Cerebellum (tissue), 4 donors: ENCODE measurements at places on chromosomes 6 and 20.
A peak's percentile ranks its signal among the peaks of the same experiment; 100 is the strongest.

DNA sequence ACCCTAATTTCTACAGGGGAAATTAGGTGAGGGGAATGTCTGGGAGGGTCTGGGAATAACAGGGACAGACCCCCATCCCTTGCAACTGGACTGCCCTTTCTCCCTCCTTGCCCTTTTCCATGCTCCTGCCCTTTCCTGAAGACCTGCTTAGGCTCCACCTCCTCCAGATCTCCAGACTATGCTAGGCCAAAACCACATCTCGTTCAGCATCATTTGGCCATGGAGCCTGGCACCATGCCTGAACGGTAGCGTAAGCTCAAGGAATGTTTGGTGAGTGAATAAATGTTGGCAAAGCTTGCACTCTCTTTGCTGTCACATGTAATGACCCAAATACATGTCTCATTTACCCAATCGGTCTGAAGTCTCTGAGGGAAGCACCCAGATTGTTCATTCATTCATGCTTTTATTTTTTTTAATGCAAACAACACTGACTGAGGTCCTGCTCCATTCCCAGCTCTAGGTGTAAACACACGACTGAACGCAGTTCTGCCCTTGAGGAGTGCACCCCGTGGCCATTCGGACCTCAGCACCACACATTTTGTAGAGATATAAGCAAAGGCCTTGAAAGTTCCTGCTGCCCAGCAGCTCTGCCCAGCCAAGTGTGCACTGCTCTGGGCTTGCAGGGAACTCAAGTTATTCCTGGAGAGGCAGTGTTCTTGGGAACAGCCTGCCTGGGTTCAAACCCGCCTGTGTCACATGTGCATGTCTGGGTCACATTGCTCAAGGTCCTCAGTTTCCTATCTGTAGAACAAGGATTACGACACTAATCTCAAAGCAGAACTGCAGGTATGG is 1.1 kb upstream of the GRM4 start:
- DNase-seq: peak; percentile 70

- DNase-seq: no peak
Measured at GRCh38 chr6:67475700-67476099, 1159.4 kb upstream of the ADGRB3 start.

DNA sequence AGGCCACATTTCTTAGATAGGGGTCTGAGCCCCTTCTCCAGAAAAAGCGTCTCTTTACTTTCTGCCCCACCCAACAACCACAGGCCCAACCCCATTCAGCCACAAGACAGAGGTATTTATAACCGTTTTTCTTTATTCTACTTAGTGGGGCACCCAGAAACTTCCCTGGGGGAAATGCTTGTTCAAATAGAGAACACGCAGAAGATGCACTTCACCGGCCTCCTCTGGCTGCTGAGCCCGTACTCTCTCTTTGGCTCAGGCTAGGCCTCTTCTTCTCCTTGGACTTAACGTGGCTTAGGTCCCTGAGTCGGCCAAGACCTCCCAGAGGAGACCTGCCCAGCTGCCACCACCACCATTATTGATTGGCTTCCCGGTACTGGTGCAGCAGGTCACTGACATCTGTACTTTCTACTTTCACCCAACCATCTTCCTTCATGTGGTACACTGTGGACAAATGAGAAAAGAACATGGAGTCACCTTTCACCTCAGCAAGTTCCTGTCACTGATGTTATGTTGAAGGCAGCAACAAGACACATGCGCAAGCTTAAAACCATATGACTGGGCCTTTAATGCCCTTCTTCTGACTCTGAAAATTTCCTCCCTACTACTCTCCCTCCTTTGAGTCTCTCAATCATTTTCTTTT is 2.2 kb upstream of the TAP2 start:
- no peak for DNase-seq

- no peak for DNase-seq
Measured at GRCh38 chr6:32815115-32815514, 1.7 kb downstream of the HLA-DOB start.

- no peak for DNase-seq
Measured at GRCh38 chr6:129321303-129321702, 388.7 kb downstream of the ARHGAP18 start.

- DNase-seq: no peak
Measured at GRCh38 chr6:70714716-70715257, 47.1 kb downstream of the SMAP1 start.

DNA sequence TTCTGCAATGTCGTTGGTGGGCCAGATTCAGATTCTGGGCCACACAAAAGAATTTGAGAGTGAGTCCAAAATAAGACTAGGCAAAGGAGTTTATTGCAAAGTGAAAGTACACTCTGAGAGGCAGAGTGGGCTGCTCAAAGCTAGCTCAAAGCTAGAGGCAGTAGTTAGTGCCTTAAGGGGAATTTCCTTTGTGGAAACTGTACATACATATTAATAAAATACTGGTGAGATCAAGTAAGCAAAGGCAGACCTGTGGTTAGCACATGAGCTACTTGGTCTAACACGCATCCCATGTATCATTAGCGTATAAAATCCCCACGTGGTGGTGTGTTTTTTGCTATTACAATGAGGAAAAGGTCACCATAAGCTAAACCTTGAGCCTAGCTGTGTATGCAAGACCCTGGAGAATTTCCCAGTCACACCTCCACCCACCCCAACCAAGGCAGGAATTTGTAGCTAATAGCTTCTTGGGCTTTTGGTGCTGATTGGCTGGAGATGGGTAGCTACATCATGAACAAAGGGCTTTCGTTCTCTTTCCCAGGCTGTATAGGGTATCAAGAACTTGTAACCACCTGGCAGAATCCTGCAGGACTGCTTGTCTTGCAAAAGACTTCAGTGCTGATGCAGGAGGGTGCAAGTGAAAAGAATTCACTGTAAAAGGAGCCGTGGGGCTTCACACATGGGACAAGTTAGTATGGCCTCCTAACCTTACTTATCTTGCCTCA is 14.7 kb upstream of the TRIM26 start:
- DNase-seq: no peak

GRCh38 chr20:18853946-18854646 is 40.5 kb downstream of the SCP2D1 start:
- DNase-seq: no peak

DNA sequence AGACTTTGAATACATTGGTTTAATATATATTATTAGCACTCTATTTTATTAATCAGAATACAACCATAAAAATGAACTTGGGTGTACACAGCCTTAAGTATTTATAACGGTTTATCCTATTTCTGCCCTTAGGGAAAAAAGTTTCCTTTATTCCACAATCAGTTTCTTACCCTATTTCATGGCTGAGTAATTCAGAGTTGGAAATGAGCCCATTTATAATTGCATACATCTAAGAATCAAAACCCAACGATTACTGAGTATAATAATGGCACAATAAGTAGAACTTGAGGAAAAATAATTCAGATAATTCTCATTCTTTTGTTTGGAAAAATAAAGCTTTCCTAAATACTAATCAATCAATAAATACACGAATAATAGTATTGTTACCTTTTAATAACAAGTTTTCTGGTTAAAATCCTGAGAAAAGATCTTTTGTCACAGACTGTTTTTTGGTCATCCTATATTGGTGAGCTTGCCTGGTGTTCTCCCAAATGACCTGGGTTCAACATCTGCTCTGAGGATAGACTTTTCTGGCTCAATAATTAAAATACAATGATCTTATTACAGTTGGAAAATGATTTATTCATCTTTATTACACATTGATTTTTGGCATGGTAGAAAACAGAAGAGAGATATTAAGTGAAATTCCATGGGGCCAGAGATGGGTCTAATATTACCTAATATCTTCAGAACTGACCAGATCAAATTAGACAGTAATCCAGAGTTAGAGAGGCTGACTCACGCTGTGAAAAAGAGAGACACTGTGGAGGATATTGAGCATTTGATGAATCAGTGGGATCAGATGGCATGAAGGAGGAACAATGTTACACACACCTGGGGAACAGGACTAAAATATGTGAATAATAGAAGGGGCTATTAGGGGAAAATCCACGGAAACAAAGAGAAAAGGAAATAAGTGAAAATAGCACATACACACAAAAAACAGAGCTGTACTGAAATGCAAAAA is 162.1 kb upstream of the TBX18 start:
- DNase-seq: no peak

GRCh38 chr20:38373231-38373867 is 27.1 kb downstream of the LBP start:
- DNase-seq: no peak

- DNase-seq: no peak
Measured at GRCh38 chr6:80341330-80341729, 234.9 kb downstream of the BCKDHB start.

DNA sequence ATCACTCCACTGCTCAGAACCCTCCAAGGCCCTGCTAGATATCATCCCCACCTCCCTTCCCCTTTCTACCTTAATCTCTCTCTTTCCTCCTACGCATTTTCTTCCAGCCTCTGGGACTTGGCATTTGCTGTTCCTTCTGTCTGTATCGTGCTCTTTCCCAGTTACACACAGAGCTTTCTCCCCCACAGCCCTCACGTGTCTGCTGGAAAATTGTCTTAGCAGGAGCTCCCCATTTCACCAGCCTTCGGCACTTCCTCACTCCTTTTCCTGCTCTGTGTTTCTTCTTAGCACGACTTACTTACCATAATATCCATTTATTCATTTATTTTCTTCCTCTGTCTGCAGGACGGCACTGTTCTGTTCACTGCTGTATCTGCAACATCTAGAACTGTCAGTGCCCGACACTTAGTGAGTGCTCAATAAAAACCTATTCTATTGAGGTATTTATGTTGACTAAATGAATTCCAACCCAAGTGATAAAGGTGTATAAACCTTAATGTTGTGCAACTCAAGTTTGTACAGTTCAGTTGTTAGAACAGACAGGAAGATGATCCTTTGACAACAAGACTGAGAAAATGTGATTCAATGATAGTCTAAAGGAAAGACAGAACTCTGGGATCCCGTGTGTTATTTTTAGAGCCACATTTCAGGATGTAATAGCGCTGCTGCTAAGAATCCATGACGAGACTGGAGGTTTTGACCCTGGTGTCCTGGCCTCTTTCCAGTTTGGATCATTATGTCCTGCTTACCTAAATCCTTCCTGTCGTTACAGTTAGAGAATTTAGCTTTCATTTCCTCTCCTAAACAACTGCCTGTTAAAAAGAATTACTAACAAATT is 170.1 kb upstream of the LAMP5 start:
- no peak for DNase-seq

GRCh38 chr20:45032276-45032675 is 66.0 kb downstream of the STK4 start:
- DNase-seq: no peak

GRCh38 chr6:167279766-167280446 is 11.2 kb upstream of the UNC93A start:
- DNase-seq: no peak

DNA sequence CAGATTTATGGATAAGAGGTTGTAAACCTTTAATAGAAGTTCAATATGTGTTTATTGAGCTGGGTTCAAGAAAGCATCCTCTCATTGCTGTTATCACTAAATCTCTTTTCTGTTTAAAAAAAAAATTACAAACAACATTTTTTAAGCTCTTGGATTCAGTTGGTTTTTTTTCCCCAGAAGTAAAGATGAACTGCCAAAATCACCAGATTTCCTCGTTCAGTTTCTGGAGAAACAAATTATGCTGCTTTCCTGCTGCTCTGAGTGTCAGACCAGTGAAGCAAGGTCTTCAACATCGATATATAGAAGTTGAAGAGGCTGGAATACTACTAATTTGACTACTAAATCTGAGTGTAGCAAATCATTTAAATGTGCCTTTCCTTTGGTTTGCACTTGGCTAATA is 352.1 kb upstream of the IRAK1BP1 start:
- no peak for DNase-seq

GRCh38 chr6:96909811-96910210 is 12.1 kb upstream of the NDUFAF4 start:
- DNase-seq: no peak

DNA sequence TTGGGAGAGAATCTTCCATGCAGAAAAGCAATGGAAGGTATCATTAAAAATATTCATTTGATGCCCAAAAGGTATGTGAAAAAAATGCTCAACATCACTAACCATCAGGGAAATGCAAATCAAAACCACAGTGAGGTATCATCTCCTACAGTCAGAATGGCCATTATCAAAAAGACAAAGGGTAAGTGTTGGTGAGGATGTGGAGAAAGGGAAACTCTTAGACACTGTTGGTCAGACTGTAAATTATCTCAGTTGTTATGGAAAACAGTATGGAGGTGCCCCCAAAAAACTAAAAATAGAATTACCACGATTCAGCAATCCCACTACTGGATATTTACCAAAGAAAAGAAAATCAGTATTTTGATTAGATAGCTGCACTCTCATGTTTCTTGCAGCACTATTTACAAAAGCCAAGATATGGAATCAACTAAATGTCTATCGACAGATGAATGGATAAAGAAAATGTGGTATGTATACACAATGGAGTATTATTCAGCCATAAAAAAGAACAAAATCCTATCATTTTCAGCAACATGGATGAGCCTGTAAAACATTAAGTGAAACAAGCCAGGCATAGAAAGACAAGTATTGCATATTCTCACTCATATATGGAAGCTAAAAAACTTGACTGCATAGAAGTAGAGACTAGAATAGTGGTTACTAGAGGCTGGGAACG is 84.0 kb downstream of the DTNBP1 start:
- no peak for DNase-seq

DNA sequence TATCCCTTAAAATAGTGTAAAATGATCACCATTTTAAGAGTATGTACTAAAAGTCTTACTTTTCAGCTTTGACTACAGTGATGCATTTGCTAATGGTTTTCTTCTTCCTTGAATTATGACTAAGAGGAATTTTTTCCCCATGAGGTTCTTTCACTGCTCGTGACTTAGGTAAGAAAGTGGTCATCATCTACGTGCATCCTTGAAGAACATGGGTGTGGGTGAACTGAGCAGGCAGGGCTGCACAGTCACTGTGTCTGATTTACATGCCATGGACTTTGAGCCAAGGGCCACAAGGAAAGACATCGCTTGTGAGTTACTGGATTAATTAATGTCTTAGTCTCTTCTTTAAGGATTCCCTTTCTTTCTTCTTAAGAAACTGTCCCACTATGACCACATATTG is 33.3 kb downstream of the NQO2 start:
- no peak for DNase-seq

DNA sequence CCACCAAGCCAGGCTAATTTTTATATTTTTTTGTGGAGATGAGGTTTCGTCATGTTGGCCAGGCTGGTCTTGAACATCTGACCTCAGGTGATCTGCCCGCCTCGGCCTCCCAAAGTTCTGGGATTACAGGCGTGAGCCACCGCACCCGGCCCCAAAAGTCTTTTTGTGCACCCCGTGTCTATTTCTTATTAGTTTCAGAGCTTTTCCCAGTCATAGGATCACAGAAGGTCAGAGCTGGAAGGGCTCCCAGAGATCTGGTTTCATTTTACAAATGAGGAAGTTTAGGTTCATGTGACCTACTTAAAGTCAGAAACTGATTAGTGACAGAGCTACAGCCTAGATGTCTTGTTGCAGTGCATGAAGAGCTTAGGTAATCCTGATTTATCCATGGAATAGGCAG is 1.6 kb upstream of the OGFRL1 start:
- peak; percentile 63 for DNase-seq
